ENCODE measurements at places on chromosomes 4 and X. TPM values are rescaled to one million over a fixed set of nuclear protein-coding genes. Genes with fewer than 3 reads are reported as not detected.

GRCh38 chr4:184792334-184792733 is 33.4 kb downstream of the ACSL1 start:
- no peak for DNase-seq

DNA sequence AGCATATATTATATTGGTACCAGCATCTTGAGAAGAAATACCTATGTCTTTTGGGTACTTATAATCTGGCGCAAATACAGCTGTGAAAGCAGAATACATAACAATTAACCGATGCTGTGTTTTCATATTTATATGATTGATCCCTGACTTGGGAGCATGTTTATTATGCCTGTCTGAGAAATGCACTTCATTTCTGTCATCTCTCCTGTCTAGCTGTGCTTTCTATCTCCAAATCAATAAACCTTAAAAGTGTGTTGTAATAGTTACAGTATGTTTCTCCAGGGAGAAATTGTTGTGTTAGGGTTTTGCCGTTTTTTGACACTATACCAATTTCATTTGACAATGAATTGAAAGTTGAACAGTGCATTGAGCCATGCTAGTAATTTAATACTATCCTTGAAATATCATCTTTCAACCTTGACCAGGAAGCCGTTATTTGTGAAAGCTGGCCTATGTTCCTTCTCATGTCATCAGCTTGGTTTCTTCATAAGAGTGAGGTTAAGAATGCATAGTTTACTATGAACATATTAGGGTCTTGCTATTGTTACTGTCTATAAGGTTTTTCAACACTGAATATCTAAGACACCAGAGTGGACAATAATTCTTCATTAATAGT is 206.2 kb upstream of the PCDH18 start:
- no peak for DNase-seq

GRCh38 chr4:175106301-175106700 is 188.1 kb downstream of the ADAM29 start:
- DNase-seq, result no peak

DNA sequence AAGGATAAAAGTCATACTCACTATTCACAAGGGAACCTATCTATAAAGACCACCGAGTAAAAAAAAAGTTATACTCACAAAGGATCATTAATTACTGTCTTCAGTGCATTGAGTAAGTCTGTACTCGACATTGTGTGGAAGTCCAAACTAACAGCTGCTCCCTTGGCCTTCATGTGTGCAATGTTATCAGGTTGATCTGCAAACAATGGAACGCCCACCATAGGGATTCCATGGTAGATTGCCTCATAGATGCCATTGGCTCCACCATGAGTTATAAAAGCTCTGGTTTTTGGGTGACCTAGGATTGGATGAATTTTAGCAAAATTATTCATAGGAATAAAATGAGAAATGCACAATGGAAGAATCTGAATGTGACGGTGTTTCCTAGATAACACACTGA is 10.6 kb downstream of the UGT2B4 start:
- no peak for DNase-seq

GRCh38 chr4:125650557-125650956 is 335.8 kb downstream of the FAT4 start:
- no peak for DNase-seq

The MXRA5 gene
- 0.44 TPM for total RNA-seq

The EGF gene
- 0.10 TPM for total RNA-seq

The POU4F2 gene
- total RNA-seq, result not detected

The CT45A5 gene
- not detected for total RNA-seq

The GNL3L gene
- 33.3 TPM for total RNA-seq

The GPRASP2 gene
- total RNA-seq, result 14.5 TPM

Data from glomerular endothelial cell (primary cell).